ENCODE measurements at places on chromosomes 11 and 22.

- no peak for DNase-seq
Observed at GRCh38 chr11:73167363-73167954, 25.3 kb upstream of the FCHSD2 start.

- DNase-seq, result no peak
Observed at GRCh38 chr11:1628506-1629325, 859 bp upstream of the KRTAP5-5 start.

GRCh38 chr11:74615311-74615710, 22.9 kb downstream of the POLD3 start:
- no peak for DNase-seq

DNA sequence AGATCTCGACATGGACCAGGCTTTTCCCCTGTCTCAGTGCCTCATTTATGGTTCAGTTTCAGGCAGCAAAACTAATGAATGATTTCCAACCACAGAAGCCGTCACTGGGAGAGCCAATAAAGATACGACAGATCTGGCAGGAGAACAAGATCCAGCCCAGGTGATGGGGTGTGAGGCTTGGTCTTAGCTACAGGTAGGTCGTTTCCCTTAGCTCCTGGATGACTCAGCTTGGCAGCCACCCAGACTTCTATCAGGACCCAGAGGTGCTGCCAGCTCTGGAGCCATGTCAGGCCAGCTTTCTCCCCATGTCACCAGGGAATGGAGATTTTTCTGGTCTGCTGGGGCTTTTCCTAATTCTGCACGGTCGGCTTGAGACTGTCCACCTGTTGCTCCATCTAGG, 36.3 kb upstream of the APOBEC3A start:
- DNase-seq, result no peak

DNA sequence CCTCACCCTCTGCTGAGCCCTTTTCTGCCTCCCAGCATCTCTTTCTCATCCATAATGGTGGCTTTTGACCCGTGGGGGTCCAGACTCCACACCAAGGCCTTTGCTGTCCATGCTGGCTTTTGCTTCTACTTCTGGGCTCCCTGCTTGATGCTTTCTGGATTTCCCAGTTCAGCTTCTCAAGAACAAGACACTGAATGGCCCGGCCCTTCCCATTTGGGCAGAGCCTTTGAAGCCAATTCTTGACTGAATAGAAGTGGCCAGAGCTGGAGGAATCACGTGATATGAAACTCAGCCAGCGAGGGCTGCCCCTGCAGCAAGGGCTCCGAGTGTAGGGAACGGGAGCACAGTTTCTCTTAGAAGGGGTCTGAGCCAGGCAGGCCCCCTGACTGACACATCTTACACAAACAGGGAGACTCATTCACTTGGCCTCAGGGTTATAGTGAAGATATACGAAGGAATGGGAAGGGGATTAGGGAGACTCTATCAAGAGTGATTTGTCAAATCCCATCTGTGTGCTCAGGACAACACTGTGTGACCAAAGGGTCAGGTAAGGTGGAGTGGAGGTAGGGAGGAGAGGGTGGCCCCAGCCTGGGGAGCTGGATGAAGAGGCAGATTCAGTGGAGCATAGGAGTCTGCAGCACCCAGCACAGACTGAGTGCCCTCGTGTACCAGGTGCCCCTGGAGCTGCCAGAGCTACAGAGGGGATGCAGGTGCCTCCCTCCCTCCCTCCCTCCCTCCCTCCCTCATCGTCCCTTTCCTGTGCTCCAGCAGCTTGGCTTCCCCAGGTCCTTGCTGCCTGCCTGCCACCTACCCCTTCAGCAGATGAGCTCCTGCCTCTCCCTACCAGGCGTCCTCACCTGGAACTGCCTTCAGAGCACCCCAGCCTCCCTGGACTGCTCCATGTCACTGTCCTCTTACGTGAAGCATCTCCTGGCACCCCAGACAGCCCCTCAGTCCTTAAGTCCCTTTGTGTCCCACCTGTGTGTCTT, 106.0 kb downstream of the TRIM29 start:
- DNase-seq, result no peak

- DNase-seq, result no peak
Observed at GRCh38 chr11:128482512-128483191, 104.7 kb downstream of the ETS1 start.

- DNase-seq, result no peak
Observed at GRCh38 chr11:2742611-2743426, 43.0 kb upstream of the KCNQ1OT1 start.

- DNase-seq, result no peak
Observed at GRCh38 chr11:104246590-104246989, 82.6 kb upstream of the PDGFD start.

DNA sequence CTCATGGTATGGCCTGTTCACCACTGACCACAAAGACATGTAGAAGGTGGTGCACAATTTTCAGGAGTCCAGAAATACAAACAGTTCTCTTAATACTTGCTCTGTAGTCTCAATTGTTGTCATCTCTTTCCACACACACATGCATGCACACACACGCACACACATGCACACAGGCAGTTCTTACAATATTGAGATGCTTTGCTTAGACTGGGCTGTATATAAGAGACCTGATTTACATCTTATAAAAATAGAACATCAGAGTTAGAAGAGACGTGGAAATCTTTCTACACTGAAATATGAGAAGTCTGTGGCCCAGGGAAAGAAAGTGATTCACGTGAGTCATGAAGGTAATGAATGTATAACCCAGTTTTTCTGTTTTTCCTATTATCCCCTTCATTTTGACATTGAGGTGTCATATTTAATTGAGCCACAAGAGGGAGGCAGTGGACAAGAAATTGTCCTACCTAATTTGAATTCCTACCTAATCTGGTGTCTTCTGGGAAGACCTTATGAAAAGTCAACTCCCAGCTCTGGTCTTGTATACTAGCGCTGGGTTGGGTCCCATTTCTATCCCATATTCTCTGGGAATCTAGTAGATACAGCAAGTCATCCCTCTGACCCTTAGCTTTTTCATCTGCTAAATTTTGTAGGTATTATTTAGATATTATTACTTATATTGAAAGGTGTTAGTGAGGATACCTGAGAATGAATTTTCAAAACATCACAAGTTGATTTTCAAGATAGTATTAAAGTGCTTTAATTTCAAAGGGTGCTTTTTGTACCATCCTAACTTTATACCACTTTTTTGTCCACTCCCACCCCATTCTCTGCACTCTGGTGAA, 14.9 kb upstream of the MS4A4A start:
- no peak for DNase-seq

DNA sequence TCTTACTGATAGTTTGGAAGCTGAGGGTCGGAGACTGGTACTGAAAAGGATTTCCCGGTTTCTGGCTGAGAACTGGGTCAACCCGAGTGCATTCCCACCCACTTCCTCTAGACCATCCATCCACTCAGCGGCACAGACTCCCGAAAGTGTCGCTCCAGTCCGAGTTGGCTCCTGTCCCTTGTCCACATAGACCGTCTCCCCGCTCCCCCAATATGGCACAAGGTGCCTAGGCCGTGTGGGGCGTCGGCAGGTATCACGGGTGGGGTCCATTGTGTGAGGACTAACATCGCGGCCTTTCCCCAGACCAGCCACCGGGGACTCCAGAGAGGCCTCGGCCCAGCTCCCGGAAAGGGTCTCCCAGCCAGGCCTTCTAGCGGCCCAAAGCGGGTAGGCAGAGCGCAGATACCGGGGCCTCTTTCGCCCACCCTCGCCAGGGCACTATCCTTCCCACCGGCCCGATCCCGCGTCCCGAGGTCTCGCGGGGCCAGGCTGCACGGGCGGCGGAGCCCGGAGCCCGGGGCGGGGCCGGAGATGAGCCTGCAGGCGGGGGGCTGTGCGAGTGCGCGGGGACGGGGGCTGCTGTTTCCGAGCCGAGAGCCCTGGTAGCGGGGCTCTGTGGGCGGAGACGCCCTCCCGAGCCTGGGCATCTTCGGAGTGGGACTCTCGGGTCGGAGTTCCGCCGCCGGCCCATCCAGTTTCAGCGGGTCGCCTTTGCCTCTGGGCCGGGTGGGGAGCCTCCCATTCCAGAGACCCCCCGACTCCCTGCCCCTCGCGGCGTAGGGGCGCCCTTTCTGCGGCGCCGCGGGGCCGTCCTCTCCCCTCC, 21.1 kb downstream of the SERPINH1 start:
- no peak for DNase-seq

DNA sequence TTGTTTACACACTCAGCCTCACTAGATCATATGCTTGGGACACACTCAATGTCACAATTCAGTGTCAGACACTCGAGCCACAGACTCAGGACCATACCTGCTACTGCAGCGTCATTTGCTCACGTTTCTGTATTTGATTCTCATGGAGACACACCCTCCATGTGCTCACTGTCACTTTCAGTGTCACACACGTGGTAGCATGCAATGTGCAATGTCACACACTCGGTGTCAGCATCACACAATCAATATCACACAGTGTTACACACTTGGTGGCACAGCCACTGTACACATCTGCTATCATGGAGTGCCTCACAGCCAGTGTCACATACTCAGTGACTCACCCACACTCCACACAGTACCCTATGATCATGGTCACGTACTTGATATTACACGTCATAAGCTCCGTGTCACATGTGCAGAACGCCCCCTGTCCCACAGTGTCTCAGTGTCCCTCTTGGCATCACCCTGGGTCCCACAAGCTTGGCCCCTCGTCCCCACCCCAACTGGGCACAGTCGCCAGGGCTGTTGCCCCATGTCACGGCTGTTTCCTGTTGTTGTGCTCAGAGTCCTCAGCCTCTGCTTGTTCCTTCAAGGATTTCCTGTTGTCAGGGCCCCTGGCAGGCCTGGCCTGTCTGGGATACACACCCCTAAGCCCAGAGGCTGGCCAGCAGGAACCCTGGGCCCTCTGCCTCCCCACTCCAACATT, 49.6 kb downstream of the PDE2A start:
- no peak for DNase-seq

DNA sequence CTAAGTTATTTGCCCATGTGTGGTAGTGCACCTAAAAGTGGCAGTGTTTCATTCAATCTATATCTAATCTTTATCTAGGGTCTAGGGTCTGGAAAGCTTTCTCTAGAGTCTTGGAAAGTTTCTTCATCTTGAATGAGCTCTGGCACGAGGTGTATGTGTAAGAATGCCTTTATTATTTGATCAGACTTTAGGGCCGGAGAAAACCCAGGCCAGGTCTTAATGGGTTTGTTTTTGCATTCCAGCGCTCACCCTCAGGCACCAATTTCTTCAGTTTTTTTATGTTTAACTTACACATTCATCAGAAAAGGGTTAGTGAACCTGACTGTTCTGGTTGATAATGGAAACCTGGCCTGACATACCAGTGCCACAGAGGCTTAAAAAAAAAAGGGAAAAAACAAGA, 68.3 kb upstream of the SLN start:
- DNase-seq, result no peak

DNA sequence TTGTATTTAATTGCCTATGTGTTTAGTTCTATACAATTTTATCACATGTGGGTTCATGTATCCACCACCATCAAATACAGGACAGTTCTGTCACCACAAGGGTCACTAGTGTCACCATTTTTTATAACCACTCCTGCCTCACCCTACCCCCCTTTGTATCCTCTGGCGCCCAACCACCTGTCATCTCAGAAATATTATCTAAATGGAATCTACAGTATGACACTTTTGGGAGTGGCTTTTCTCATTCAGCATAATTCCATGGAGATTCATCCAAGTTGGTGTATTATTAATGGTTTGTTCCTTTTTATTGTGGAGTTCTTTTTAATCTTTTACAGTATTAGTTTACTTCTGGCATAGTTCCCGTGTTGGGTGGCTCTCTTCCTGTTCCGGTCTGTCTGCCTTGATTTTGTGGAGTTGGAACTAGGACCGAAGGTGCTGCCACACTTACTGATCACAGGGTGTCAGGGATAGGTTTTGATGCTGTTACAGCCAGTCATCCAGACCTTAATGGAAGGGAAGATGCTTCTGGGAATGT, 58.5 kb downstream of the TNRC6B start:
- no peak for DNase-seq

DNA sequence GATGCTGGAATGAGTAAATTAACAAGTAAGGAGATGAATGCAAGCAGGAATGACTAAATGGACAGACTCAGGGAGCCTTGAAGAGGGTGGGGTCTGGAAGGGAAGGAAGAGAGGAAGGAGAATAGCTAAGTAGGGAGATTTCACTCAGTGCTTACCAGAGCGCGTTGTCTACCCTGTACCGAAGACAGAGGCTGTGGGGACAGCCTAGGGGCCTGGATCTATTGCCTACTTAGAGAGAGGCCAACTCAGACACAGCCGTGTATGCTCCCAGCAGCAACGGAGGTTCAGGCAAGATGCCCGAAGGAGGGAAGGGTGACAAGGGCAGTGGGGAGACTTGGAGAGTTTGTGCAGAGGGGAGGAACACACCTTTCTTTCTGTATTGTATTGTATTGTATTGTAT, at the start of gene FOLR2:
FOLR2 (plus strand) TSS at position 157 of the 400 bp plus-strand sequence. CDS start 1,791 bp downstream, outside the sequence.
- DNase-seq, result no peak

GRCh38 chr22:25419247-25420113, 145.0 kb upstream of the GRK3 start:
- DNase-seq, result no peak

- DNase-seq, result peak; percentile 45
Observed at GRCh38 chr11:126165311-126165720, 46.1 kb downstream of the RPUSD4 start.

DNA sequence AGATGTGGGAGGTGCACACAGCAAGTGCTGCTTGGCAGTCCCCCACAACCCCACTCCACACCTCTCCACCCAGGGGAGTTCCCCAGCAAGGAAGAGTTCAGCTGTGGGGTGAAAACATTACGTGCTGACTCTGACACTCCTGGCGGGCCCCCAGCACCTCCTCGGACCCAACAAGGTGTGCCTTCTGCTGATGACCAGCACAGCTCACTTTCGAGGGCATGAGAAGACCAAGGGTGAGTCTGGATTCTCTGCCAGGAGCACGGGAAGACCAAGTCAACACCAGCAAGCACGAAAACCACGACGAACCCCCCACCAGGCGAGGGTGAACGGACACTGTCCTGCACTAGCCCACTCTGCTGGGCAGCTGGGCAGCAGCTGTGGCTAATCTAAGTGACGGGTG, 1.4 kb downstream of the ALG12 start:
- no peak for DNase-seq

DNA sequence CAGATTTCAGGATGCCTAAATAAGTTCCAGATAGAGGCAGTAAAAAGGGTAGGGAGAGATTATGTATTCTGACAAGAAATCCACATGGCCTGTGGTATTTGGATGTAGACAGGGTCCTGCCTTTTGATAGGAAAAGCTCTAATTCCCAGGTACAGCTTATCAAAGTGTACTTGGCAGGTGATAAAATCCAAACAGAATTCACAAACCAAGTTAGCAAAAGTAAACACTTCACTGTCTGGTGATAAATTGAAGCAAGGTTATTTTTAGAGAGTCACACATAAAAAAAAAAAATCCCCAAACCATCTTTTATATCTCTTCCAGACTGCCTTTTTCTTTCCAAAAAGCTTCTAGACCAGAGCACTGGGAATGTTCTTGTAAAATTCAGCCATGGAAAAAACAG, 5.7 kb downstream of the CBLIF start:
- no peak for DNase-seq

All from NCI-H446 treated with DMSO at 0.1 percent for 48 hours (cell line).